ENCODE measurements at places on chromosomes 3 and 15. TPM values are rescaled to one million over a fixed set of nuclear protein-coding genes. Genes with fewer than 3 reads are reported as not detected.

The NEK10 gene
- 1.0 TPM for polyA plus RNA-seq

The SLC15A2 gene
- 0.10 TPM for polyA plus RNA-seq

The C3orf22 gene
- polyA plus RNA-seq = not detected

- no peak for DNase-seq
- no peaks in the 10 kb centered on the region for H3K27me3 ChIP-seq
- no peaks in the 10 kb centered on the region for H3K4me1 ChIP-seq
- H3K27ac ChIP-seq = no peak overlapping the region
- no peak overlapping the region for H3K4me3 ChIP-seq
Observed at GRCh38 chr3:120341658-120342346, 7.4 kb downstream of the LRRC58 start.

GRCh38 chr15:98958918-98959639, 48.5 kb downstream of the PGPEP1L start:
- no peak overlapping the region for H3K4me3 ChIP-seq
- DNase-seq = no peak
- no peaks in the 10 kb centered on the region for H3K4me1 ChIP-seq
- peaks cover 37% of the 10 kb centered on the region for H3K36me3 ChIP-seq
